ENCODE measurements at places on chromosomes 1 and 21.
A peak's percentile ranks its signal among the peaks of the same experiment; 100 is the strongest.

DNA sequence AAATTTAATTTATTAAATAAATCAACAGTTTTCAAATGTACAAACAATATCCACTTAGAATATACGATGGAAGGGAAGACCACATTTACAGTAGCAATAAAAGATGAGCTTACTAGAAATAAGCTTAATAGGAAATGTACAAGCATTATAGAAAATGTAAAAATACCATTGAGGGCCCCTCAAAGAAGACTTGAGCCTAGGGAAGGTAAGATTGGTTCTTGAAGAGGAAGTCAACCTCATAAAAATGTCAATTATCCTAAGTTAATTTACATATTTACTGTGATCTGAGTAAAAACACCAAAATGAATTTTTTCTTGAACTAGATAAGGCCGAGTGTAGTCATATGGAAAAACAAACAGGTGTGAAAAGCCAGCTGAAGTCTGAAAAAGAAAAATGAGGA is 39.7 kb upstream of the TRIM67 start:
- DNase-seq: no peak

- DNase-seq: no peak
Observed at GRCh38 chr1:41895552-41895951, 23.2 kb downstream of the HIVEP3 start.

- no peak for DNase-seq
Observed at GRCh38 chr1:110928191-110928590, 35.5 kb downstream of the LRIF1 start.

DNA sequence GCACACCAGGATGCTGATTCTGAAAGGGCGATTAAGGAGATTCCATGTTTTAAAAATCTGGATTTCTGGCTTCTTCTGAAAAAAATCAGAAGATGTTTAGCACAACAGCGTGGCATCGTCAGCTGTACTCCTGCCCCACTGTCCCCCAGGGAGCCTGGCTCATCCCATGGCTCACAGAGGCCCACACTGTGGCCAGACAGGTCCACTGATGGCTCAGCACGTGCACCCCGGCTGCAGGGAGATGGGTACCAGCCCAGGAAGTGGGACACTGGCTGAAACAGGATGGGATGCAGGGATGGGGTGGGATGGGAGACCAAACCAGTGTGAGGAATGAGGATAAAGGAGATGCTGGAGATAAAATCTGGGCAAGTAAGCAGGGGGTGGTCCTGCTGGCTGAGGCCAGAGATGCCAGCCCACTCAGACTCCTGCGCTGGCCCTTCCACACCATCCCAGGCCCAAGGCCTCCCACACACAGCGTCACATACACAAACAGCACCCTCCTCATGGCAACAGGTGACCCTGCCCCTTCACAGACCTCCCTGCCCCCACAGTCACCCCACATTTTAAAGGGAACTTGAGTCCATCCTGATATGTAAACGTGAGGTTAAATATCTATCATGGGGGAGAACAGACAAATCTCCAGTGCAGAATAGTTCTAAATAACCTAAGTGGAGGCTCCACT is 23.9 kb upstream of the SAMD11 start:
- no peak for DNase-seq

- DNase-seq: peak; percentile 49
Observed at GRCh38 chr1:231806623-231807495, 180.3 kb downstream of the DISC1 start.

DNA sequence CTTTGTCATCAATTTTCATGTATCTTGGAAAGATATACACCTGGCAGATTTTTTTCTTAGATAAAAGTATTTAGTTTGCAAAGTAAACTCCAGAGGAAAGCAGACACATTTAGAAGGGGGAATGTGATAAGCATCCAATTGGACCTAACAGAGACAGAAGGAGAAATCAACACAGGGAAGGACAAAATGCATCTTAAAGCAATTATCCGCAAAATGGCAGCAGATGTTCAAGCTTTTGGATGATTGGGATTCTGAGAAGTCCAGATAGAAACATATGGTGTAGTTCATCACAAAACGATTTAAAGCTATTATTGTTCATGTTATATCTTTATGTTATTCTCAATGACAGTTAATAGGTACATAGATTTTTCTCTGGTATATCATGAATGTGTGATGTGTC is 1153.1 kb upstream of the B3GALT2 start:
- no peak for DNase-seq

- no peak for DNase-seq
Observed at GRCh38 chr1:58345215-58346035, 201.1 kb downstream of the OMA1 start.

DNA sequence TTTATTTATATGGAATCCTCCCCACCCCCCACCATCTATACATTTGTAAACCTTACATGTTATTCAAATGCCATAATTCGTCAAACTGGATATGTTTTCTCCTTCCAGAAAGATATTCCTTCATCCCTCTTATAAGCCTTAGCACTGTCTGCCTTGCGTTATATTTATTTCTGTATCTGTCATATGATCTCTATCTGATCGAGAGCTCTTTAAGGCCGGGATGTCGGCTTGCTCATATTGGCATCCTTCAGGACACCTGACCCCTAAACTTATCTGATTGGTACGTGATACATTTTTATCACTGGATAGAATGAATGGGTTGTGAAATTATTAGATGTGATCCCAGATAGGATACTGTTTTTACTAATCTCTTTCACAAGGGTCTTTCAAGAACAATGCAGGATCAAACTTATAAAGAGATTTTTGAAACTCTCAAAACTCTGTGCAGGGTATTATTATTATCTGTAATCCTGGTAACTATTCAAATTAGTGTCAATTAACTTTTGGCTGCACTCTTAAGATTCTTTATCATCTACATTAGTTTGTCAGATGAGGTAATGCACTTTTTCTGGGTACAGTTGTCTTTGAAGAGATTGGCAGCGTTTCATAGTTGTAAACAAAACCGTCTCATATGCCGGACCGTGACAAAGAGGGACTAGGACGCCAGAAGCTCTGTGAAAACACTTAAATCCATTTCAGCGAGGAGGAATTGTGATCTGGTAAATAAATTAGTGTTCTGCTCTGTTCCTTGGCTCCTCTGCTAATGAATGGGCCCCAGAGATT is 152.0 kb downstream of the KIF26B start:
- DNase-seq: no peak

DNA sequence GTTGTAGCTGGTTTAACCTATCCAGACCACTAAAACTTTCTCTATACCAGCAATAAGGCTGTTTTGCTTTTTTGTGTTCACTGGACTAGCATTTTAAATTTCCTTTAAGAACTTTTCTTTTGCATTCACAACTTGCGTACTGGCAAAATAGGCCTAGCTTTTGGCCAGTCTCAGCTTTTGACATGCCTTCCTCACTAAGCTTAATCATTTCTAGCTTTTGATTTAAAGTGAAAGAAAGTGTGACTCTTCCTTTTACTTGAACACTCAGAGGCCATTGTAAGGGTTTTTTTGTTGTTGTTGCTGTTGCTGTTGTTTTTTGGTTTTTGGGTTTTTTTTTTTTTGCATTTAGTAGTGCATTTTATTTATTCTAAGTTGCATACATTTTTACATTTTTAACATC is 15.2 kb downstream of the RPAP2 start:
- no peak for DNase-seq

DNA sequence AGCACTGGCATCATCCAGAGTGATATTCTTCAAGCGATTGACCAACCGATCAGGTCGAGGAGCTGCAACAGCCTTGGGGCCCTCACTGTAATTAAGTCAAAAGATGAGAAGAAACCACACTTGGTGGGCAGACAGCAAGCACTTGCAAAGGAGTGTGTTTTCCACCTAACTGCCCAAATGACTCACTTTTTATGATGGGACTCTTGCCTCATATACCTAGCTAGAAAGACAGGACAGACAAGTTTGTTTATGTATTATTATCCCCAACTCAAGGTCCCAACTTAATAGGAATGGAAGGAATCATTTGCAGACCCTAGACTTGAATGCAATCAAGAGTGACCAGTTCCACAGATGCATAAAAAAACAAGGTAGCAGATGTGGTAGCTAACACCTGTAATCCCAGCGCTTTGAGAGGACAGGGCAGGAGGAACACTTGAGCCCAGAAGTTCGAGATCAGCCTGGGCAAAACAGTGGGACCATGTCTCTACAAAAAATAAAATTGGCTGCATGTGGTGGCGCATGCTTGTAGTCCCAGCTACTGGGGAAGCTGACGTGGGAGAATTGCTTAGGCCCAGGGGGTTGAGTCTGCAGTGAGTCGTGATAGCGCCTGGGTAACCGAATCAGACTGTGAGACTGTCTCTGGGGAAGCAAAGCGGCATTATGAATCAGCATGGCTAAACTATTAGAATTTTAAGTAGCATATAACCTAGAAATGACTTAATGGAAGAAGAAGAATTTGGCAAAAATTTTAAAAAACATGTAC is 2.3 kb upstream of the NRAS start:
- DNase-seq: no peak

- no peak for DNase-seq
Observed at GRCh38 chr1:107162745-107163144, 21.9 kb downstream of the NTNG1 start.

- DNase-seq: no peak
Observed at GRCh38 chr1:55155522-55155921, 59.6 kb downstream of the USP24 start.

- DNase-seq: no peak
Observed at GRCh38 chr1:157086299-157086698, 13.3 kb downstream of the ETV3L start.

GRCh38 chr1:158285756-158286241 is 3.9 kb upstream of the CD1C start:
- no peak for DNase-seq

GRCh38 chr1:67771152-67771551 is 62.1 kb downstream of the GNG12 start:
- DNase-seq: no peak

- no peak for DNase-seq
Observed at GRCh38 chr1:237471956-237472355, 418.8 kb downstream of the ZP4 start.

Data from activated CD8-positive, alpha-beta memory T cell treated with anti-CD3 and anti-CD28 coated beads, Interleukin-2, amount 10 ng/mL, durations not matched to agents 7 days and 5 days (primary cell).